Fibroblast of pulmonary artery (primary cell): ENCODE measurements at places on chromosomes 3 and 15.

DNA sequence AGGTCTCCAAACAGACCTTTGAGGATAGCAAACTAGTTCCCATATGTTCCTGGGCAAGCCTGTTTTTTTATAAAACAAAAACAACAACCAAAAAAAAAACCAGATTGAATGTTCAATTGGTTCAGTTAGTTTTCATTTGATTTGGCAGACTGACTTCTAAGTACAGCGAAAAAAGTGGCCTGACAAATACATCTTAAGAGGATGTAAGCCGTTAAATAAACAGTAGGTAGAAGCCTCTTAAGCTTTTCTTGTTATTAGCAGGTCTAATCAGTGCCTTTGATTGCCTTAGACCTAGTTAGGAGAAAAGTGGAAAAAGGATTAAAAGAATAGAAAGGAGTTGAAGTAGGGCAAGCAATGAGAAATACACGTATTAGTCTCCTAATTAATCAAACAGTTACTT, 13.2 kb downstream of the TSC22D2 start:
- DNase-seq, result no peak

DNA sequence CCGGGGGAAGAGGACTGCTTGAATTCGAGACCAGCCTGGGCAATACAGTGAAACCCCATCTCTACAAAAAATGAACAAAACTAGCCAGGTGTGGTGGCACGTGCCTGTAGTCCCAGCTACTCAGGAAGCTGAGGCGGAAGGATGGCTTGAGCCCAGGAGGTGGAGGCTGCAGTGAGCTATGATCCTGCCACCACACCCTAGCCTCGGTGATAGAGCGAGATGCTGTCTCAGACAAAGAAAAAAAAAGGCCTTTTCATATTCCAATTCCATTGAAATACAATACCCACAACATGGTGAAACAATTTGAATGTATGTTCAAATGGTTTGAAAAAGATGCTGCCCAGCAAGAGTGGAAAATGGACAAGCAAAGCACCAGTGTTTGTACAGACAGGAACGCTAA, 61.8 kb upstream of the ZNF148 start:
- DNase-seq, result no peak

DNA sequence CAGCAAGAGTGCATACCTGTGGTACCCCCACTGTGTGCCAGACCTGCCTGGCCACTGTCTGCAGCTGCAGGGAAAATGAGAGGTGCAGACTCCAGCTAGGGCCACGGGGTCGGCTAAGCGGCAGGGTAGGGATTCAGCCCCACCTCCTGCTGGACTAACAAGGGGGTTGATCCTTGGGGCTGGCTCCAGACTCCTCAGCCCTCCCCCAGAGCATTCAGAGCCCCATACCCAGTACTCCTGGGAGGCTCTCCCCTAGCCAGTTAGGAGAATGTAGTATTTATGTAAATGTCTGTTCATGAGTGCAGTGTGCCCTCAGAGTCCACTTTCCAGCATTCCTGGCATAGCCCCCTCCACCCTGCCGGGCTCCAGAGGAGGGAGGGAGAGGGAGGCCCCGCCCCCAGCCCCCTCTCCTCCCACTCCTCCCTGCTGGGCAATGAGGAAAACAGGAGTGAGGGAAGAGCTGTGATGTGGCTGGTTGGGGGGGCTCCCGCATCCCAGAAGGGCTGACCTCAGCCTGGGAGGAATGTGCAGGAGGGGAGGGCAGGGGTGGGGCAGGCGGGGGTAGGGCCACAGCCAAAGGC, 4.5 kb upstream of the SEMA3B start:
- peak; percentile 86 for DNase-seq

DNA sequence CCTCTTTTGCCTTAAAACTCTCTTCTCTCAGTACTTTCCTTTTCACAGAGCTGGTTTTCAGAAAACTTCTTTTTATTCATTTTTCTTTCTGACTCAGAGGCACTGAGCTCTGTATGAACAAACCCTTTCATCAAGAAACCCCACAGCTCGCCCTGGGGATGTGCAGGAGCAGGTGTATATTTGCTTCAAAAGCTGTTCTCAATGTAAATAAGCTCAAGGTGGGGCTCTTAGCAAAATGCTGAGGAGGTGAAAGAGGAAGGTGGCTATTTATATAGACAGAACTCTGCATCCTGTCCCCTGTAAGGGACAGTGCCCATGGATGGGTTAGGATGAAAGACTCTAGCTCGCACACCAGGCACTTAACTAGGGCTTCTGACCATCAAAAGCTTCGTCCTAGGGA, 302.0 kb downstream of the WDR72 start:
- DNase-seq, result no peak

- DNase-seq, result no peak
Measured at GRCh38 chr3:135760581-135760980, 204.9 kb upstream of the PPP2R3A start.

GRCh38 chr3:72458375-72458774, 389.9 kb downstream of the SHQ1 start:
- DNase-seq, result no peak

DNA sequence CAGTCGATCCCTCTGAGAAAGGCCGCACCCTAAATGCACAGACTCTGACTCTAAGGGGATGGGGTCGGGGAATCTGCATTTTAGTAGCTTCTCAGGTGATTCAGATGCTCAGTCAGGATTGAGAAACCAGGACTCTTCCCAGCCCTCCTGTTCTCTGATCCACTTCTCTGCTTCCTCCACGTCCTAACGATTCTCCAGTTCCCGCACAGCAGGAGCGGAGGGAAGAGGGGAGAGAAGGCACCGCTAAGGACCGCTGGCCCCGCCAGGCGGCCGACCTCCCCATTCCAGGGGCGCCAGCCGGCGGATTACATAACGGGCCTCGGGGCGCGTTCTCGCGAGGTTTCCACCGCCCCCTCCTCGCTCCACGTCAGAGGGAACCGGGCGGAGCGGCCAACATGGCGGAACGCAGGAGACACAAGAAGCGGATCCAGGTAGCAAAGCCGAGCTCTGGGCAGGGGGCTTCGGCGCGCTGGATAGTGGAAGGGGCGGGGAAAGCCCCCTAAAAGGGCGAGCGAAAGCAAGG, at the start of gene SEC62:
Gene SEC62 (plus strand): TSS at position 380 of the 523 bp plus-strand sequence. CDS start 16 bp downstream, at position 396.
- DNase-seq, result peak; percentile 93

GRCh38 chr3:141386126-141386488, 17.8 kb downstream of the ZBTB38 start:
- no peak for DNase-seq

GRCh38 chr3:182179631-182180030, 467.9 kb downstream of the SOX2 start:
- no peak for DNase-seq

DNA sequence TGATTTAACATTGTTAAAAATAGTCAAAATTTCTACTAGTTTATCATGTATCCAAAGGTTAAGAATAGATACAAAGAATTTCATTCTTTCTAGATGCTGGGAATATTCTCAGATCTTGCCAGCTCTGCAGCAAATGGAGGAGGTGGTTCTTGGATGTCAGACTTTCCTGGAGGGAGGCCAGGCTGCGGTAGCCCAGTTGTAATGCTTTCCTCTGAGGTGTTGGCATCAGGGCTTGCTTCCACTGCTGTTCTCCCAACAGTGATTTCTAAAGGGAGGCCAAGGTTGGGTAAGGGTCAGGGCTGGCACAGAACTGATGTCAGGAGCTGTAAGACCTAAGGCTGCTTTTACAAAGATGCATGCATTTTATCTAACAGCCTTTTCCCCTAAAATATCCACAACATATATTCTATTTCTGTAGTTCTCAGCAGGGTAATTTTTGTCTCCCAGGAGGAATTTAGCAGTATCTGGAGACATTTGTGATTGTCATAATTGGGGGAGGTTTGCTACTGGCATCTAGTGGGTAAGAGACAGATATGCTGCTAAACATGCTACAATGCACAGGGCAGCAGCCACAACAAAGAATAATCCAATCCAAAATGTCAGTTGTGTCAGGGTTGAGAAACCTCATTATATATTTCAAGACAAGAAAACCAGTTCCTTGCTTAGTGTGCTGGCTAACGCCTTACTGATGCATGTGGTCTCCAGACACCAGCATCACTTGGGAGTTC, 42.0 kb upstream of the SPTSSB start:
- peak; percentile 69 for DNase-seq

- no peak for DNase-seq
Measured at GRCh38 chr15:70132571-70132970, 34.9 kb upstream of the TLE3 start.
